Amniotic stem cell (primary cell): ENCODE measurements at places on chromosomes 1 and 21.

- no peak for DNase-seq
These were observed 46.3 kb downstream of the POFUT2 start for GRCh38 chr21:45241357-45241756.

GRCh38 chr1:23129846-23130245 lies 38.8 kb downstream of the LUZP1 start:
- no peak for DNase-seq

DNA sequence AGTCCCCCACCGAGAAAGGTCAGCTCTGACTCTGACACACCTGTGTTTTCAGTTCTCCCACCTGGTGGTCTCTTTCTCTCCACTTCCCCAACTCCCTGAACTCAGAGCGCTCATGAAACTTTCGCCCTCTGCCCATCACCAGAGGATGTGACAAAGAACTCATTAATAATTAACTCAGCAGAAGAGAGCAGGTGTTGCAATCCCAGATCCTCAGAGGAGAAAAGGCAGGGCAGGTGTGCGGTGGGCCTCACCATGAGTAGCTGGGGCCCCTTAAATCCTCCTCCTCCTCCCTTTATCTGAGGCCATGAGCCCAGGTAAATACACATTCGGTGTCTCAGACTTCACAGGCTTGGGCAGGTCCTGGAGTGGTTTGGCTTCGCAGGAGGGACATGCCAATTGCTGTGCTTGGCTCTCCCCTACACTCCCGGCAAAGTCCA lies 1.7 kb upstream of the LAMB3 start:
- no peak for DNase-seq

DNA sequence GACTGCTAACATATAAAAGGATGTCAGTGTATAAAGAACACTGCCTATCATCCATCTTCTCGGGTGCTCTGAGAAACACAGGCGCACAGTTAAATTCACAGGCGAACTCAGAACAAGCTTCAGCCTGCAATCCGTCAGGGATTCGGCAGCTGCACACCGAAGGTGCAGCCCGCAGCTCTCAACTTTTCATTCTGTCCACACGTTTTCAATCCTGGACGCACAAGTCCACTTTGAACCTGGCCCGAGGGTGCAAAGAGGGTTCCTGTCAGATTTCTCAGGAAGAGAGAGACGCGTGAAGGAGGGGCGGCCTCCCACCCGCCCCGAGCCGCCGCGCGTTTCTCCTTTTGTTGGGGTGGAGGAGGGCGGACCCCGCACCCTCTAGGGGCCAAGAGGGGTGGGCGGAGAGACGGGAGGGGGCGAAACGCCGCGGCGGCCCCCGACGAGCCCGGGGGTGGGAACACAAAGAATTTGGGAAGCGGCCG lies 724 bp downstream of the DOCK7 start:
- DNase-seq, result peak; percentile 18

GRCh38 chr1:7655354-7655753 lies 115.7 kb upstream of the VAMP3 start:
- DNase-seq, result no peak

DNA sequence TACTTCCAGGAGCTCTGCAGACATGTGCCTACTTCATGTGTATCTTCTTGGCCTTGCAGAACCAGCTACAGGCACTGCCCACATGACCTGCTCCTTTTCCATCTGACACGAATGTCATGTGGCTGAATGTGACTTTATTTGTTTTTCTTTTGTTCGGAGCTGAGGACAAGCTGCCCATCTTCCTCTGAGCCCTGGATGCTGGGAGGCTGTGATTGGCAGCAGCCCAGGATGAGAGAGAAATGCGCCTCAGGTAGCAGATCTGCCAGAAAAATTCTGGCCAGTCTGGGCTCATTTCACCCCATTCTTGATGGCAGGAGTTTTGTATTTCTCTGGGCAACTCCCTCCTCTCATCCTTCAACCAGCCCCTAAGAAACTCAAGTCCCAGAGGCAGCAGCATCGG lies 372.0 kb downstream of the RPS6KC1 start:
- DNase-seq, result no peak

DNA sequence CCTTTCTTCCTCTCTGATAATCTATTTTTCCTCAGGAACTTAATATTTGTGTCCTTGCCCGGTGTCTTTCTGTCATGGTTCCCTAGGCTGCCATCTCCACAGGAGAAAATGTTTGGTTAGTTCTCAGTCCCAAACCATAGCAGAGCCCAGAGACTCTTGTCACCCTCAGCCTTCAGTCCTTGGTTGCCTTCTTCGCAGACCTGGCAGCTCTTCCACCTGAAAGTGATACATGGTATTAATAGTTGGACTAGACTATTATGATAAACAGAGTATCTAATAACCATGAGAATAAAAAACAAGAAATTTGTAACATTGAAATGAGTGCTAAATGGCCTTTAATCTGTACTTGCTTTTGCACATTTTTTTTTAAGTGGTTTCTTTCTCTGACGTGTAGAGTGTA lies 26.5 kb downstream of the PTBP2 start:
- DNase-seq, result no peak

DNA sequence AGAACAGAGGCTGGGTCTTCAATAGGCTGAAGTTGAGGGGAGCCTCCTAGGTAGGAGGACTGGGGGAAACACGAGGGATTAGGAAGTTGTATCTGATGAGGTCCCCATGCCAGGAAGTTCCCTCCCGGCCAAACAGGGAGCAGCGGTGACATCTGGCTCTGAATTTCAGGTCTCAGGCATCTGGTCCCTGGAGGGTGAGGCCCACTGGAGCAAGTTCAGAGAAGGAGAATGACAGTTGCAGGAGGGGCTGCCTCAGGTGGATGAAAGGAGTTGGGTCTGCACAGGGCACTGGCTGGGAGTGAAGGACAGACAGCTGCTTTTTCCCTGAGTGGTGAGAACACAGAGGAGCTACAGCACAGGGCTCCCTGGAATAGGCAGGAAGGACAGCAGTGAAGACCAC lies 9.1 kb downstream of the TMEM9 start:
- DNase-seq, result no peak

- DNase-seq, result no peak
These were observed 157.7 kb downstream of the SLC35F3 start for GRCh38 chr1:234062166-234062565.

- DNase-seq, result no peak
These were observed 30.5 kb upstream of the NFIA start for GRCh38 chr1:61051719-61052394.

- DNase-seq, result no peak
These were observed 20.6 kb upstream of the ELOA start for GRCh38 chr1:23722652-23723051.

- no peak for DNase-seq
These were observed 244.1 kb downstream of the GRIK3 start for GRCh38 chr1:36790191-36790590.

- DNase-seq, result no peak
These were observed 21.1 kb upstream of the ACTRT2 start for GRCh38 chr1:3000214-3000613.

GRCh38 chr1:84159533-84160240 lies 15.6 kb downstream of the PRKACB start:
- no peak for DNase-seq

- DNase-seq, result no peak
These were observed 165.5 kb upstream of the FMN2 start for GRCh38 chr1:239926184-239926583.

GRCh38 chr1:59323879-59324278 lies 27.0 kb downstream of the FGGY start:
- DNase-seq, result no peak

DNA sequence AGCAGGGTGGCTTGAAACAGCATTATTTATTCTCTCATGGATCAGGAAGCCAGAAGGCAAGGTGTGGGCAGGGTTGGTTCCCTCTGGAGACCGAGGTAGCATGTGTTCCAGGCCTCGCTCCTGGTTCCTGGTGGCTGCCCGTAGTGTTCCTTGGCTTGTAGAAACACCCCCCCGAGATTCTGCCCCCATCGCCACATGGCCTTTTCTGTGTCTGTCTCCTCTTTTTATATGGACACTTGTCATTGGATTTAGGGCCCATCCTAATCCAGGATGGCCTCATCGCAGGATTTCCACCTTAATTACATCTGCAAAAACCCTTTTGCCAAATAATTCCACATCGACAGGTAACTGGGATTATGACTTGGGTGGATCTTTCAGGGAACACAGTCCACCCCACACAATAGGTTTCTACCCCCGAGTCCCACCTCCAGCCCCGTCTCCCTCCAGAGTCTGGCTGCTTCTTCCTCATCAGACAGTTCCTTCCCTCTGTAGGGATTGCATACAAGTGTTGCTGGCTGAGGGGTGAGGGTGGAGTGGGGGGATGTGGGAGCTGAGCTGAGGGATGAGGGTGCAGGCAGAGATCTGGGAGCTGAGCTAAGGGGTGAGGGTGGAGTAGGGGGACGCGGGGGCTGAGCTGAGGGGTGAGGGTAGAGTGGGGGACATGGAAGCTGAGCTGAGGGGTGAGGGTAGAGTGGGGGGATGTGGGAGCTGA lies 12.3 kb upstream of the NPHP4 start:
- DNase-seq, result no peak

GRCh38 chr1:231806623-231807495 lies 180.3 kb downstream of the DISC1 start:
- DNase-seq, result no peak

DNA sequence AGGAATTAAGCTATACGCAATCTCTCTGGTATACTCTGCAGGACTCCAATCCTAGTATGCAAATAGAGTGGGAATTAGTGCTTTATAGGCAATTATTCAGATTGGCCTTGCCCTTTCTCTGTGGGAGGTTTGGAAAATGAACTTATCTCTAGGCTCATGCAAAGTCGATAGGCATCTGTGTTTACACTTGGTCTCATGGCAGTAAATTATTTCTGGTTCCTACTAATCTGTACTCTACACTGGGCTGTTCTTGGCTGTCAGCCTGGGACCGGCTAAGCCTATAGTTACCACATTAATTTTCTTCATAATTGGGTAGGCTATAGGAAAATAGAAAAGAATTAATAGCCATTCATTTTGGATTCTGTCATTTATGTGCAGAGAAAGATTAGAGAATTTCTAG lies 544.6 kb downstream of the AMY1C start:
- no peak for DNase-seq

- no peak for DNase-seq
These were observed 45.4 kb downstream of the RCAN1 start for GRCh38 chr21:34569381-34569979.

- no peak for DNase-seq
These were observed 24.4 kb downstream of the SLC45A1 start for GRCh38 chr1:8342325-8342724.

DNA sequence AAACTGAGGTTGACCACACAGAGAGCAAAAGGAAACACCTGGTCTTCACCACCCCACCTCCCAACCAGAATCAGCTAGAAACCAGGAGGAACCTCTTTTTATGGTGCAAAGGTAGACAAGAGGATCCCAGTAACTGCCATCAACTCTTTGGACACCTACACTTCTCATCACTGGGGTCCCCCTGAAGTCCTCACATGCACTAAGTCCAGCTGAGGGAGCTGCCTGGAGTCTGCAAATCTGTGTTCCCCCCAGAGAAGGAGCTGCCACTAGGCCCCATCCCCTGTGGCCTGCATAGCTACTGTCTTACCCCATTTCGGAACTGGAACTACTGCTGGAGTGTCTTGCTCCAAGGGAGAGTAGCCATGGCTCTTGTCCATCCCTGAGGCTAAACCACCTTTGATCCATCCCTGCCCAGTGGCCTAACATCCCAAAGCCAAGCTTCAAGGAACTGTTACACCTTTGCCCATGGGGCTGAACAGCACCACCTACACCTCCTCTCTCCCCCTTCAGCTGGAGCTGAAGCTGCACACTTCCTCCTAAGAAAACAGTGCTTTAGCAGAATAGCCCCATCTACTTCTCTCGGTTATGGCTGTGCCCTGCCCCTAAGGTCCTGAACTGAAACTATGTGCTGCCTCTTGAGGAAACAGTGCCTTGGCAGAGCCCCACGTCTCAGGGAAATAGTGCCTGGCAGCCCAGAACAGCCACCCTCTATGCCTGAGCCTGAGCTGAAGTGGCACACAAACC lies 85.4 kb upstream of the CD53 start:
- no peak for DNase-seq

DNA sequence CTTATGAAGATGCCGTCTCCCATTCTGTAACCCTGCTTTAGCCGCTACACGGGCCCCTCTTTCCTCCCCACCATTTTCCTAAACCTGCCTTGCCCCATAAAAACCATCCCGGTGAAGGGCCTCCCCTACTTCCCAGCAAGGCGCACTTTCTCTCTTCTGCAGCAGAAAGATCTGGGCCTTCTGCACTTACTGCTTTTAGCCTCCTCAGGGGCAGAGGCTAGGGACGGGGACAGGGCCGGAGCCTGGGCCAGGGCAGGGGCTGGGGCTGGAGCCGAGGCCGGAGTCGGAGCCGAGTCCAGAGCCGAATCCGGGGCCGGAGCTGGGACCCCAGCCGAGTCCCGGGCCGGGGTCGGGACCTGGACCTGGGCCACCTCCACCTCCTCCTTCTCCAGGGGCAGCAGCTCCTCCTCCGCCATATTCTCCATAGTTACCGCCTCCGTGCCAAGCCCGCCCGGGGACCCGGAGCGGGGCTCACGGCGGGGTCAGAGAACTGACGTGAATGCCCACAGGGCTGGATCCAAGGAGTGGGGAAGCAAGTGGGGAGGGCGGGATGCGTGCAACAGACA lies 382 bp downstream of the TRMT1L start:
- no peak for DNase-seq

DNA sequence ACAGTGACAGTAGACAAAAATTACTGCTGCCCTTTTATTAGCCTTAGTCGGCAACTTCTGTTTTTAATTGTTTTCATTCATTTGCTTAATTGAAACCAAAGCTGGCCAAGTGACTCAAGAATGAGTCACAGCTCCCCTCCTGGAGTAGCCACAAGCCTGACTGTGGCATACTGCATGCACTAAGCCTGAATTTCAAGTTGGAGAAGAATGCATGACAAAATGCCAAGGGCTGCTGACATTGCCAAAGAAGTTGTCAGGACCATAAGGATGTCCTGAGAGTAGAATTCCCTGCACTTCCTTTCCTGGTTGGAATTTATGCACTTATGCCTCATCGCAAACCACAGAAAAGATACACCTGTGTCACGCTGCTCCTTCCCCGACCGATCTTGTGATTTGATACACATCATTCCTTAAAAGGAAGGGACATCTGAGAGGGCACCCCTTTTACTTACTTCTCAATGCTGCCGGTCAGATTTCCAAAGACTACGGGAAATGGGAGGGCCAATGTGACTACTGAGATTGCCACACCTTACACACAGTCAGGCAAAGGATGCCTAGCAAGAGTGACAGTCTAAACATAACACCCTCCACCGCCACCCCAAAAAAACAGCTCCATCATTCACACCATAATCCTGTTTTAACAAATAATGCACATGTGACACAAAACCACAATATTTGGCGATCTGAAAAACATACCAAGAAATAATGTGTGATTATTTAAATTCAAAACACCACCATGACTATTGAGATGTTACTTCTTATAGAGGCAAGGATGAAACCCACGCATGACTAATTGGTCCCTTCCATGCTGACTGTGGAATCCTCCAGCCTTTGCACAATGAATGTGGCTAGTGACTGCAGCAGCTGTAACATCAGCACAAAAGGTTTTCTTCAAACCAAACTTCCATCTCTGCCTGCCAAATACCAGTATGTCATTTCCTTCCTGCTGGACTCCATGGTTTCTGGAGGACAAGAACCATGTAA lies 28.2 kb downstream of the VAV3 start:
- peak; percentile 49 for DNase-seq
